Activated naive CD8-positive, alpha-beta T cell treated with anti-CD3 and anti-CD28 coated beads for 36 hours (primary cell): ENCODE measurements at places on chromosomes 7 and 10. TPM values are rescaled to one million over a fixed set of nuclear protein-coding genes. Genes with fewer than 3 reads are reported as not detected.
A peak's percentile ranks its signal among the peaks of the same experiment; 100 is the strongest.

DNA sequence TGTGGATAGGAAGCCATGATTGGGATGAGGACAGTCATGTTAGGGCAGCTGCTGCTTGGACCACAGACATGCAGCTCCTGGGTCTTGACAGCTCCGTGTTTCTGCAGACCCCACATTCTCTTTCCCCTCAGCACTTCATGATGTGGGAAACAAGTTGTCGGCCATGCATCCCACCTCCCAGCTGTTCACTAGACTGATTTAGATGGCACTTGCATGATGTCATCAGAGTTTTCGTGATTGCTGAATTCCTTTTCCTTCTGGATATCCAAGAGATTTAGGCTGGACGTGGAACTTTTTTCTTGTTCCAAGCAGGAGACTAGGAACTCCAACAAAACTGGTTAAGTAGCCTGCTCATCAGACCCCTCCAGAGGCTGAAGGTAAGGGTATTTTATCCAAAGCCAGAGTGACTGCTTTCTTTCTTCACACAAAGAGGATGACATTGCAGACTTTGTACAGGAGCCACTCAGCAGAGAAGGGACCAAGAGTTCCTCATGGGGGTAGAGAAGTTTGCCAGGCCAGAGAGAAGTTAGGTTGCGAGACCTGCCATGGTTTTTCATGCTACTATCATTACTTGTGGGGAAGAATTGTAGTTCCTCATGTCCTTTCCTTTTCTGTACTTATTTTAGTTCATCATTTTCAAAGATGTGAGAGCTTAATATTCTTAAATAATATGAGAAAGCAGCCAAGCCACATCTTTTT lies 117.7 kb upstream of the GJD4 start:
- peaks cover 30% of the 10 kb centered on the region for H3K36me3 ChIP-seq
- peaks cover 29% of the 10 kb centered on the region for H3K4me1 ChIP-seq
- H3K4me3 ChIP-seq, result no peak overlapping the region
- no peak for DNase-seq

The INMT gene
- total RNA-seq, result not detected

The INA gene
- 0.38 TPM for total RNA-seq

DNA sequence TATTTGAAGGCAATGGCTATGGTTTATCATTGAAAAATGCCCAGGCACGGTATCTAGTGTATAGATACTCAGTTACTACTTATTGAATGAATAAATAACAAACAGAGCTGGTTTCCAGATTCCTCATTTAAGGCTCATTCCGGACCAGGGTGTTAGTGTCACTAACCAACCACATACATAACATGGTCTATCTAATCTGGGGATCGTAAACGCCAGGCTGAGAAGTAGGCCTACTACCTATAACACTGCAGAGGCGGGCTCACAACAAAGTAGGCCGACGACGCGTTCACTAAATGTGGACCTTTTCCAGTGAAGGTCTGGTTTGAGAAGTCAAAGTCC lies 423 bp downstream of the LSM5 start:
- peaks cover 17% of the 10 kb centered on the region for H3K36me3 ChIP-seq
- H3K27ac ChIP-seq, result peak overlapping the region; percentile 90
- H3K4me3 ChIP-seq, result peak overlapping the region; percentile 84

The STRIP2 gene
- total RNA-seq, result 6.9 TPM
